ENCODE measurements at places on chromosomes 16 and 17.

DNA sequence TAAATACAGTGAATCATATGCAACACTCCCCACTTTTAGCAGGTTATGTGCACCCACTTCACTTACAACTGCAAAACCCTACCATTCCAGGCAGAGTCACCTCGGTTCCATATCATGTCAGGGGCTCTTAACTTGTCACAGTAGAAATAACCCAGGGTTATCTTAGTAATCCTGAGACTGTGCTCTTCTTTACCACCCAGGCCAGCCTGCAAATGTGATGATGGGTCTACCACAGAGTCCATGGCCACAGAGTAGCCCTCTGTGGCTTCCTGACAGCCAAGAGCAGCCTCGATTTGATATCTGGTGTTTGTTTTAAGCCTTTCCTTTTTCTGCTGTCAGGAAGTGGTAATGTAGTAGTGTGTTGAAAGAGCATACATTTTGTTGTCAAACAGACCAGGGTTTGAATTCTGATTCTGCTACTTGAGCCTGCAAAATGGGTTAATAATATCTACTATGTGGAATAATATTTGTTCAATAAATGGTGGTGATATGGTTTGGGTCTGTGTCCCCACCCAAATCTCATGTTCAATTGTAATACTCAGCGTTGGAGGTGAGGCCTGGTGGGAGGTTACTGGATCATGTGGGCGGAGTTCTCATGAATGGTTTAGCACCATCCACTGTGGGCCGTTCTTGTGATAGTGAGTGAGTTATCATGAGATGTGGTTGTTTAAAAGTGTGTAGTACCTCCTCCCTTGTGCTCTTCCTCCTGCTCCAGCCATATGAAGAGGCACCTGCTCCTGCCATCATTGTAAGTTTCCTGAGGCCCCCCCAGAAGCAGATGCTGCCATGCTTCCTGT lies 416.5 kb downstream of the UTP18 start:
- DNase-seq, result no peak

DNA sequence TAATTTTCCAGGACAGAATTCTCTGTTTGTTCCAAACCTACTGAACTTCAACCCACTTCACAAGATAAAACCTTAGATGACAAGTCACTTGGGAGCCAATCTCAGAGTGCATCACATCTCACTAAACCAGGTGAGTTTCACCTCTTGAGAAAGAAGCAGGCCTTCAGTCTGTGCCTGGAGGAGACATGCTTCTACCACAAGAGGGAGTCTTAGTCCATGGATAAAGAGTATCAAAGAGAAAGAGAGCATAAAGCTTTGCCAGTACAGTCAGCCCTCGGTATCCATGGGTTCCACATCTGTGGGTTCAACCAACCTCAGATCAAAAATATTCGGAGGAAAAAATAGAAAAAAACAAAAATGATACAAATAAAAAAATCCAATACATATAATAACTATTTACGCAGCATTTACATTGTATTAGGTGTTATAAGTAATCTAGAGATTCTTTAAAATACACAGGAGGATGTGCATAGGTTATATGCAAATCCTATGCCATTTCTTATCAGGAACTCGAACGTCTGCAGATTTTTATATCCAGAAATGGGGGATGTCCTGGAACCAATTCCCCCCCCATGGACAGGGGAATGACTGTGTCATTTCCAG lies 37.7 kb downstream of the DUSP14 start:
- DNase-seq, result no peak

DNA sequence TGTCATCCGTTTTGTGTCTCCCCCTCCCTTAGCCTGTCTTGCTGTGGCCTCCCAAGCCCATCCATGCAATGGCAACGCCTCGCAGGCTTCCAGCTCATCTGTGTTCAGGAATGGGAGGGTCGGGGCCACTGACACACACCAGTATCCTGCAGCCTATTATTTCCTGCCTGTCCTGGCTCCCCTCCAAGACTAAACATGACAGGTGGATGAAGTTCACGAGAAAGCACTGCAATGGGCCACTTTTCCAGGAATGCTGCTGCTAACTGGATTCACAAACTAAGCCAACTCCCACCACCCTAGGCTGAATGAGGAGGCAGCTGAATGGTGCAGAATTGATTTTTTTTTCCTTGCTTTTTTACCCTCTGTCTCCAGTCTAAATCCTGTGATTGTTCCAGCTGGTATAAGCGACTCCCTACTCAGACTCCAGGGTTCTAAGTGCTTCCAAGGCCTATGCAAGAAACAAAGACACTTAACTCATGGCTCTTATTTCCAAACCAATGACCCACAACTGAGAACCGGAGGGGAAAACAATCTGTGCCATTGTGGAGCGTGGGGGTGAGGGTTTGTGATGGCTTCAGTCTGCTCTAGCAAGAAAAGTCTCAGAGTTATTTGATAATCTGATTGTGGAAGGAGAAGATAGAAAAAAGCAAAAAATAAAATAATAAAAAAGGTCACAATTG lies 23.3 kb downstream of the TMEM100 start:
- DNase-seq, result no peak

- DNase-seq, result no peak
Observed at GRCh38 chr17:44207743-44208142, 8.1 kb upstream of the ATXN7L3 start.

- DNase-seq, result no peak
Observed at GRCh38 chr16:89178453-89179147, 7.1 kb downstream of the CDH15 start.

DNA sequence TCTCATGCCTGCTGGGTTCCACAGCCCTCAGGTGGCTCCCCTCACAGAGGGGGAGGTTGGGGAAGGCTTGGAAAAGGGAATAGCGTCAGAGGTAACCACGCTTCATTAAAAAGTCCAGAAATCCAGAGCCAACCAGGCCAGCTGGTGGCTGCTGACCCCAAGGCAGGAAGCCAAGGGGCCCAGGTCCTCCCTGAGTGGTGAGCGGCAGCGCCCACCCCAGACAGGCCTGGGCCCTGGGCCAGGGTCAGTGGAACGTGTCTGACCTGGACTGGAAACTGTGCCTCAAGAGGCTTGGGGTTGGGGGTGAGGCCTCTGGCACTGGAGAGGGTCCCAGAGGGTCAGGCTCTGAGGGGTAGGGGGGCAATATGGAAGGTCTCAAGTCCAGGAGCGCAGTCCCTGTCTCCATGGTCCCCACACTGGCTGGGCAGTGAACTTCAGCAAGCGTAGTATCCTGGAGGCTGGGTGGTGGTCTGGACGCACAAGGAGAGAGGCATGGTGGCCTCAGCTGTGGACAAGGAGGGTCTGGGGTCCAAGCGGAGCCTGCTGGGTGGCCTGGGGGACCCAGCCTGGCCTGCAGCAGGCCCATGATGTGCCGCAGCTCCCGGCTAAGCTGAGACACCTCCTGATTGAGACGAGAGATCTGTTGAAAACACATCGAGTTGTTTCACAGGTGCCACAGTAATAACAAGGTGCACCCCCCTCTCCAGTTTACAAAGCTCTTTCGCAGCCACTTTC lies 5.2 kb upstream of the RAB5C start:
- DNase-seq, result no peak

- DNase-seq, result no peak
Observed at GRCh38 chr16:84677849-84678248, 22.0 kb upstream of the USP10 start.

DNA sequence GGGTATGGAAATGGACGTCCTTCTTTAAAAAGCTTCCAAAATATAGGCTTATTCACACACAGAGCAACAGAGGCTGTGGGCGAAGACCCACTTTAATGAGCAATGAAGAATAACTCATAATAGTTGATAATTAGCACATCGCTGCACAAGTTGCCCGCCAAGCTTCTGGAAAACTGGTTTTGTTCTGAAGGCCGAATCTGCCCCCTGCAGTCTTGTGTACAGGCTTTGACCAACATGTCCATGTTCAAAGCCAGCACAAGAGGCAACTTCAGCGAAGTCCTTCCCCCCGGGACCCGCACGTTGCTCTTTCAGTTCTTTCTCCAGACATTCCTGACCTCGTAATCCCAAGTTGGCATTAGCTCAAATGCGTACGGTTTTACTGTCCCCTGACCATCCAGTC lies 73.3 kb downstream of the IRX5 start:
- no peak for DNase-seq

GRCh38 chr17:49365667-49366066 lies 3.6 kb upstream of the ZNF652 start:
- peak; percentile 53 for DNase-seq

- DNase-seq, result no peak
Observed at GRCh38 chr16:28191364-28191960, 20.3 kb downstream of the XPO6 start.

DNA sequence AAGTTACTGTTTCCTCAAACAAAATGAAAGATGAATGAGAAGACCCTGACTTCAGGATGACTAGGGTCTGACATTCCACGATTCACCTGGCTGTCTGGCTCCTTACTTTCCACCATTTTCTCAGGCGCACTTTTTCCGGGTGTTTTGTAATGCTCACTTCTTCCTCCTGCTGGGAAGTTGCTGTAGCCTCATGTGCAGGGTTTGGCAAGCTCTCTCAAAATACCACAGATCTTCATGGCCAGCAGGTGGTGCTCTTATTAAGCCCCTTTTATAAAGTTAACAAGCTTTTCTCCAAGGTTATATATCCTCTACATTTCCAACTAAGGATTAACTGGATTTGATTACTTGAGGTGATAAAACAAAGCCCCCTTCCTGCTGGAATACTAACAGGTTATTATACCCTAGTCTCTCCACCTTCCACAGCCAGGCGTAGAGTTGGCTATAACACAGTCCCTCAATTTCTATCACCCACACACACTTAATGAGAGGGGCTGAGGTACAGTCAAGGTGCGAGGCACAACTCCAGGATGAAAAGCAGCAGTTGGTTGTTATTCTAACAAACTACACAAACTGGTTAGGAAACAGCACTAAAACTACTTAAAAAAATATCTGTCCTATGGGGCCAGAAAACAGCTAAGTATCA lies 45.4 kb downstream of the STH start:
- peak; percentile 89 for DNase-seq

Measured in adrenal gland (tissue), 19 donors.